ENCODE measurements at places on chromosomes 12 and 14.

DNA sequence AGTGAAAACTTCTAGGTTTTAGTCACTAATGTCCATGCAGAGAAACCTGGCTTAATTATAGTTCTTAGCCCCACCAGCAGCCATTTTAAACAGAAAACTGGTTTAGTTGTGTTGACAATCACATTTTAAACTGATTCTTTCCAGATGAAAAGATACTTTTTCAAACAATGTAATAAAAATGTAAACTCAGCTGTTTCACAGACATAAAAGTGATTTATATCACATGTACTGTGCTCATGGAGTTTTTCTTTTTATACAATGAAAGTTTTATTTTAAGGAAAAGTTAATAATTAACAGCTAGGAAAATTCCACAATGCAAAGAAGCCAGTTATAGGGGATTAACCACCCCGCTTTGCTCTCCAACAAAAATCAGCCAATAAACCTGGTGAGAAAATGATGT, 129.7 kb downstream of the PAX9 start:
- DNase-seq: no peak

GRCh38 chr12:28027947-28028724, 55.6 kb upstream of the PTHLH start:
- peak; percentile 26 for DNase-seq

- no peak for DNase-seq
Measured at GRCh38 chr12:75603475-75603874, 92.1 kb upstream of the KRR1 start.

- DNase-seq: no peak
Measured at GRCh38 chr14:48614003-48614402, 938.6 kb upstream of the MDGA2 start.

DNA sequence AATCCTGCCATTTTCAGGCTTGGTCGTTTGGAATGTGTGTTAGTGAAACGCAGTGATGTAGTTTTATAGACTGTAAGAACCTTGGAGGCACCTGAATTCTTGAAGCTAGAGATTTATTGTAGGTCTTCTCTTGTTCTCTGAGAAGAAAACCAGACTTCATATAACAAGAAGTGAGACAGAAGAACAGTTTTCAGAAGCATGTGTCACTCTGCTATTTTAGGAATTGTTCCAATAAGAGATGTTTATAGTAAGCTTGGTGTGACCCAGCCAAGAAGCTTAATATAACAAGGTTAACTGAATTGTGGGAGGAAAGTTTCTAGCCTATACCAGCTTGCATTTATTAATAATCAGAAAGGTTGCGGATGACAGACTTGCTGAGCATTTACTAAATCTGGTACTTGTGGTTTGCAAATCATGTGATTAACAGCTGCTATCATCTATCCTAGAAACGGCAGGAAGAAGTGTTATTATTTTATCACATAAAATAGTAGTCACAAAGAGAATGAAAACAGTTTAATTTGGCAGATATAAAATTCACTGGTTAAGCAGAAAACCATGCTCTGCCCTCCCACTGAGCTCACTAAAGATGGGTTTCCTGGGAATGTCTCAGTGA, 49.2 kb upstream of the BCAT1 start:
- no peak for DNase-seq

GRCh38 chr12:38639625-38640024, 265.8 kb downstream of the CPNE8 start:
- no peak for DNase-seq

DNA sequence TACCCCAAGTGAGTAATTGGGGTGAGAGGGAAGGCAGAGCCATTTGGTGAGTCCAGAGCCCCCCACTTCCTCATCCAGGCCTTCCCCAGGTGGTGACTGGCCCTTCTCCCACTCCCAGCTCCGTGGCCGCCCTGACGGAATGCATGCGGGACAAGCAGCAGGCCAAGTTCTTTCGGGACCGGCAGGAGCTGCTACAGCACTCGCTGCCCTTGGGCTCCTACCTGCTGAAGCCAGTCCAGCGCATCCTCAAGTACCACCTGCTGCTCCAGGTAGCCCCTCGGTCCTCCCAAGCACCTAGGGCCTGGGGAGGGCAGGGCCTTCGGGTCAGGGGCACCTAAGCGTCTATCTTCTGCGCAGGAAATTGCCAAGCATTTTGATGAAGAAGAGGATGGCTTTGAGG, 26.5 kb downstream of the PLEKHG3 start:
- no peak for DNase-seq

GRCh38 chr12:84974155-84974815, 61.7 kb upstream of the SLC6A15 start:
- no peak for DNase-seq

DNA sequence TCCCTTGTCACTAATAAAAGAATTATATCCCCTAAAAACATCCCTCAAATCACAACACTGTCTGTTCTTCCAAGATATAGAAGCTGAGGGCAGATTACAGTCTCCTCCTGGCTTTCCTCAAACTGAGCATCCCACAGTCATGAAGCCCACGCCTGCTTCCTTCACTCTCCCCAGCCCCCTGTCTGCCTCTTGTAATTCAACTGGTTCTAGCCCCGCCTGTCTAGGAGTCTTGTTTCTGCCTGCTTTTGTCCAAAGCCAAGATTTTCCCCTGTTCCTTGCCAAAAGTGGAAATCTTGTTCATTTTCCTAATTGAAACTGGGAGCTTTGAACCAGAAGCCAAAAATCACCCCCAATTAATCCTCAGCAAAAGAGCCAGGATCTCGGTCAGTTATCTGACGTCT, 35.9 kb upstream of the PWP1 start:
- no peak for DNase-seq

DNA sequence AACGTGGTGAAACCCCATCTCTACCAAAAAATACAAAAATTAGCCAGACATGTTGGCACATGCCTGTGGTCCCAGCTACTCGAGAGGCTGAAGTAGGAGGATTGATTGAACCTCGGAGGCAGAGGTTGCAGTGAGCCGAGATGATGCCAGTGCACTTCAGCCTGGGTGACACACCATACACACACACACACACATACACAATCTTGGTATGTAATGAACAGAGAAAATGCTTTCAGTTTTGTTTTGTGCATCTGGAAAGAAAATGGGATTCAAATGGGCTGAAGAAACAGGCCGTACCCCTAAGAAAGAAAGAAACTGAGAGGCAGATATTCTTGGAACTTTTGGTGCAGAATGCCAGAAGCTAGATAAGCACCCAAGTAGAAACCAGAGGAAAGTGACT, 107.2 kb downstream of the PDE3A start:
- no peak for DNase-seq

GRCh38 chr12:26128168-26128567, 3.3 kb upstream of the BHLHE41 start:
- no peak for DNase-seq

- DNase-seq: no peak
Measured at GRCh38 chr12:127690161-127690560, 576.8 kb upstream of the TMEM132C start.

DNA sequence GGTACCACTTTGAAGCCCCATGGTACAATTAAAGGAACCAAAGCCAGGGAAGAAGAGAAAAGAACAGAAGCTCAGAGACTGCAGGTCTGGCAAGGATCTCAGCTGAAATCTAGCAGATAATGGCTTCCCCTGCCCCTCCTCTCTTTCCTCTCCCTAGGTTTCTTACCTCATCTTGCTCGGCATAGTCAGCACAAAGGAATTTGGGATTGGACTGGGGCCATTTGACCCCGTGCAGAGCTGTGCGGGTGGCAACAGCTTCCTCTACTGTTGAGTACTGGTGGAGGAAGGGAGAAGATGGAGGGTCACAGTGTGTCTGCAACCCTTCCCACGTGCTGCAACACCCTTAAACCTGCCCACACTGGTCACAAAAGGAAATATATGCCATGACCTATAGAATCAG, 4.7 kb upstream of the CDH24 start:
- DNase-seq: peak; percentile 80
